ENCODE measurements at places on chromosomes 4 and X. TPM values are rescaled to one million over a fixed set of nuclear protein-coding genes. Genes with fewer than 3 reads are reported as not detected.

DNA sequence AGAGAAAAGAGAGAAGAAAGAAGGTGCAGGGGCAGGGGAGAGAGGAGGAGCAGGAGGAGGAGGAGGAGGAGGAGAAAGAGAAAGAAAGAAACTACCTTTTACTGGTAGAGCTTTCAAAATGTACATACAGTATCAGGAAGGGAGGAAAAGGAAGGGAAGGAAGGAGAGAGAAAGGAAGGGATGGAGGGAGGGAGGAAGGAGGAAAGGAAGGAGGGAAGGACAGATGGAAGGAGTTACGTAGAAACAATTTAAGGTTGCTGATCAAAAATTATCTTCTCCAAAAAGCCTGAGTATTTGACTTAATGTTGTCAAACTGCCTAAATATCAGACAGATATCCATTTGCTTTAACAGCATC lies 13.4 kb downstream of the TBC1D9 start:
- H3K4me3 ChIP-seq: no peak overlapping the region
- peak overlapping the region; percentile 67 for H3K27ac ChIP-seq
- H3K27me3 ChIP-seq: no peaks in the 10 kb centered on the region
- DNase-seq: no peak
- no peaks in the 10 kb centered on the region for H3K36me3 ChIP-seq

- no peaks in the 10 kb centered on the region for H3K4me1 ChIP-seq
- no peaks in the 10 kb centered on the region for H3K27me3 ChIP-seq
- no peak overlapping the region for H3K4me3 ChIP-seq
Observed at GRCh38 chr4:16794816-16795445, 103.5 kb downstream of the LDB2 start.

Gene BMPR1B
- total RNA-seq: not detected

DNA sequence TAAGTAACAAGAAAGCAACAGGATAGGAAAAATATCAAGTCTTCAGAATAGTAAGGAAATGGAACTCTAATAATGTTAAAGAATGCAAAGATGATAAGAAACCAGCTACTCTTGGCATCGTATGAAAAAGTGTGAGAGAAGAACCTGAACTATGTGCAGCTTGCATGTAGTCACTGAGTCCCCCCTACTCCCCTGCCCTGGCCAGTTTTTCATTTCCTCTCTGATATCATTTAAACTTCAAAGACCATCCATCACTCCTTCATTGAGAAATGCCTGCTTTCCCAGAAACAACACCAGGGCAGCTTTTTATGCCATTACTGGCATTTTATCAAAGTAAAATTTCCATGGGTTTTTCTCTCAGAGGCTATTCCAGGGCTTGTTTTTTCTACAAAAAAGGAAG lies 28.1 kb downstream of the INPP4B start:
- H3K27ac ChIP-seq: no peak overlapping the region
- no peaks in the 10 kb centered on the region for H3K36me3 ChIP-seq
- no peak overlapping the region for H3K4me3 ChIP-seq
- no peaks in the 10 kb centered on the region for H3K27me3 ChIP-seq
- no peaks in the 10 kb centered on the region for H3K4me1 ChIP-seq

Gene DGKK
- not detected for total RNA-seq

Gene LNX1
- not detected for total RNA-seq

DNA sequence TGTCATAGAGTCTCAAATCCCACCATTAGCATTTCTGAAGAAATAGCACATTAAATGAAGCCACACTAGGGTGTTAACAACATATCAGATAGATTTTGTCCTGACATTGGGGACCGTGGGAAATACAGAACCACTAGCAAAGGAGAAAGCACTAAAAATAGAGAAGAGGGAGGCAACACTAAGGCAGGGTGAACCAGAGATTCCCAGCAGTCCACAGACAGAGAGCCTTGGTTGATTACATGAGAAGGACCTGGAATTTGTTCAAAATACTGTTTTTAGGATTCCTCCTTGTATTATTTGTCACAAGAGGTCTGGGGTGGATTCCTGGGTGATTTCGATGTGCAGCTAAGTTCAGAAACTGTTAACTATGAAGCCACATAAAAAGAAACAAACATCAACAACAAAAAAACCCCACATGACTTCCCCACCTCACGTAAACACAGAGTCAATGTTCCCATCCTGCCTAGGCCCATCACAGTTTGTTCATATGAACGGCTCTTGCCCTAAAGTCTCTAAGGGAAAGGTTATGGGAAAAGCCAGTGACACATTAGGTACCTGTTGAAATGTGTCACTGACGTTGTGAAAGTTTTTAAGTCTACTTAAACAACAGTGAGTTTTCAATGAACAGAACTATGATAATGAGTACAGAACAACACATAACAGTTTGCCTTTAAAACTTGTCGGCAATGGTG lies 23.6 kb upstream of the GRSF1 start:
- no peak for DNase-seq
- H3K27ac ChIP-seq: no peak overlapping the region
- no peak overlapping the region for H3K4me3 ChIP-seq
- H3K27me3 ChIP-seq: no peaks in the 10 kb centered on the region
- no peaks in the 10 kb centered on the region for H3K4me1 ChIP-seq

- H3K4me1 ChIP-seq: no peaks in the 10 kb centered on the region
- no peak for DNase-seq
- no peaks in the 10 kb centered on the region for H3K36me3 ChIP-seq
- H3K27me3 ChIP-seq: no peaks in the 10 kb centered on the region
Observed at GRCh38 chrX:105701310-105702052, 120.9 kb upstream of the NRK start.

Gene ACE2
- not detected for total RNA-seq

Gene CPZ
- not detected for total RNA-seq

DNA sequence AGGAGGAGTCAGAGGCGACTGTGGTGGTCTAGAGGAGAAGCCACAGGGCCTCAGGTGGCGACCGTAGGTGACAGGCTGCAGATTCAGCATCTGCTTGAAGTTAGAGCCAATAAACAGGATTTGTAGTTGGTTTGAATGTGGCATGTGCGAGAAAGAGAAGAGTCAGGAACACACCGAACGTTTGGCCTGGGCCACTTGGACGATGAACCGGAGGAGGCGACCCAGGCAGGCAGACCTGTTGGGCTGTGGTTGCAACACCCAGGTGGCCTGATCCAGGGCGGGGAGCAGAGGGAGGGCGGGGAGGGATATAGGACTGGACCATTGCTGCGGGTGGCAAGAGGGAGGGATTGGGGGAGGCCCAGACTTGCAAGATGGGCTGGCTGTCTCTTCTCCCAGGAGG lies 10.0 kb upstream of the PSAPL1 start:
- H3K4me1 ChIP-seq: no peaks in the 10 kb centered on the region
- H3K27me3 ChIP-seq: no peaks in the 10 kb centered on the region
- DNase-seq: no peak
- no peaks in the 10 kb centered on the region for H3K36me3 ChIP-seq
- H3K27ac ChIP-seq: no peak overlapping the region

- no peaks in the 10 kb centered on the region for H3K27me3 ChIP-seq
- H3K4me1 ChIP-seq: no peaks in the 10 kb centered on the region
- H3K4me3 ChIP-seq: no peak overlapping the region
- no peak overlapping the region for H3K27ac ChIP-seq
- DNase-seq: no peak
- no peaks in the 10 kb centered on the region for H3K36me3 ChIP-seq
Observed at GRCh38 chr4:107006218-107006617, 29.9 kb downstream of the DKK2 start.

DNA sequence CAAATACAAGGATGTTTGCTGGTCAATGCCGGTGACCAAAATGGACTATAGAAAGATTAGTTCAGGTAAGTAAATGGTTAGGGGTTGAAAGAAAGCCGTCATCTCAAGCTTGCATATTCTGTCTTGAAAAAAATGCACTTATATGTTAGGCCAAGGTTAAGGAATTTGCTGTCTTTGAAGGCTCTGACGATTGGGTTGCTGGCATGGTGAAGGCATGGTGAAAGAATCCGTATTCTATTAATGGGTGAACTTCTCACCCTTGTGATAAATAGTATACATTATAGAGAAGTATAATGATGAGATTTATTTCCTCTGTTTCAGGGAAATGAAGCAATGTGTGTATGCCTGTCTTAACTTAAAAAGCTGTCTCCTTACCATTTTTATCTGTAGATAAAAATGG lies 132.6 kb downstream of the ADGRL3 start:
- no peaks in the 10 kb centered on the region for H3K27me3 ChIP-seq
- H3K36me3 ChIP-seq: no peaks in the 10 kb centered on the region
- no peak overlapping the region for H3K4me3 ChIP-seq
- DNase-seq: no peak
- H3K27ac ChIP-seq: no peak overlapping the region

Gene GUF1
- total RNA-seq: 20.5 TPM

GRCh38 chrX:93874554-93874953 lies 200.5 kb downstream of the FAM133A start:
- no peaks in the 10 kb centered on the region for H3K36me3 ChIP-seq
- peak; percentile 73 for DNase-seq

DNA sequence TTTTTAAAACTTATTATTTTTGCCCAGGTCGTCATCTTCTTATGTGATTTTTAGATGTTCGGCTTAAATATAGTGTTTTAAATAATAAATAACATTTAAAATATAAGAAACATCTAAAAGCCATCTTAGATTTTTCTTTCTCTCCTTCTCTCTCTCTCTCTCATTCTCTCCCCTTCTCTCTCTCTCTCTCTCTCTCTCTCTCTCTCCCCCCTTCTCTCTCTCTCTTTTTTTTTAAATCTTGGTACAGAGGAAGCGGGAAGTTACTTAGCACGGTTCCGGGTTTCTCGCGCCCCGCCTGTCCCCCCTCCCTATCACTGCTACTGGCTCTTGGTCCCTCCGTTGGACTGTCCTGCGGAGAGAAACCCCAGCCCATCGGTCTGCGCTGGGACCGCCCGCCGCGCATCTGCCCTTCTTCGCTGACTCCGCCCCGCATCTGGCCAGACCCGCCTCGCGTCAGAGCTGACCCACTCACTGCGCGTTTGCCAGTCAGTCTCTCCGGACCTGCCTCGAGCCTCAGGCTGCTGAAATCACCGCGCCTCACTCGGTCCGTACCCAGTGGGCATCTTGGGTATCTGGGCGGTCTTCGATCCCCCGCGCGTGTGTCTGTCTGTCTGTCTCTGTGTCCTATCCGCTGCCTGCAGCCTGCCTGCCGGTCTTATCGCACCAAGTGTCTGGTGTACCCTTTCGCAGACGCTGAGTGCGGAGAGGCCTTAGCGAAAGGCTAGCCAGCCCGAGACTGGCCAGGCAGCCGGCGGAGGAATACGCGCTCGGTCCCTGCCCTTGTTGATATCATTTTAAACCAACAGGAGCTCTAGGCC lies at the start of gene PABPC5:
Gene PABPC5, plus strand, starts transcription at position 489 of the 818 bp plus-strand sequence. CDS start 739 bp downstream, outside the sequence.
- no peaks in the 10 kb centered on the region for H3K4me1 ChIP-seq
- H3K27me3 ChIP-seq: no peaks in the 10 kb centered on the region
- H3K36me3 ChIP-seq: no peaks in the 10 kb centered on the region
- DNase-seq: no peak

Gene EPHA5
- not detected for total RNA-seq

Gene KCNIP4
- total RNA-seq: not detected

Gene APOO
- 27.3 TPM for total RNA-seq

DNA sequence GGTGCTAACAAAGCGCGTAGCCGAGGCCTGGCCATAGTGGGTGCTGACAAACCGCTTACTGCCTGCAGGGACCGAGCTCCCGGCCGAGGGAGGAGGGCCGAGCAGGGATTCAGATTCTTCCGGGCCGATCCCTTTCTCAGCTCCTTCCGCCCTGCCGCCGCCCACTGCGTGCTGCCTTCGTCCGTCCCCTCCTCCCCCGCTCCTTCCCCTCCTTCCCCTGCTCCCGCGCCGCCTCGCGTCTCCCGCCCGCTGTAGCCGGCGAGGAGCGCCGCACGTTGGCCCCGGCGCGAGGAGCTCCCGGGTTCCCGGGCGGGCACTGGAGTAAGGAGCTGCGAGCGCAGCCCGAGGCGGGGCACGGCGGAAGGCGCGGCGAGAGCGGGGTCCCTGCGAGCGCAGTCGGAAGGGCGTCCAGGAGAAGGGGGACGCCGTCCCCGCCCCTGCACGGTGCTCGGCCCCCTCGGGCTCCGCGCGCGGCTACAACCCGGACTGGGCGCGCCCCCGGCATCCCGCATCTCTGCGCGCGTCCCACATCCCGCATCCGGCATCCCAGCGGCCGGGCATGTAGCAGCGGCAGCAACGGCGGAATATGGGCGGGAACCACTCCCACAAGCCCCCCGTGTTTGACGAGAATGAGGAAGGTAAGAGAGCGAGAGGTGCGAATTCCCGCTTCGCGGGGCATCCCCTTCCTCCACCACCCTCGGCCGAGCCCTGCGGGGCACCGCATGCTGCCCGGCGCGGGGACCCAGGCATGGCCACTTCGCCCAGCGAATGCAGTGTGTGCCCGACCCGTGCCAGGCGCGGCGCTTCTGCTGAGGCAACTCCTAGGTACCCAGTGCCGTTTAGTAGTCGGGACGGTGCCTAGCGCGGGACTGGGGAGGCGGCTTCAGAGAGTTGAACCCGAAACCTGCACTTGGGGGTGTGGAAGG lies at the start of gene STK32B:
Gene STK32B, plus strand, starts transcription at position 203 of the 926 bp plus-strand sequence.
- H3K27me3 ChIP-seq: no peaks in the 10 kb centered on the region
- H3K36me3 ChIP-seq: no peaks in the 10 kb centered on the region
- H3K4me1 ChIP-seq: no peaks in the 10 kb centered on the region
- no peak for DNase-seq
- no peak within 1 kb of the TSS for H3K4me3 ChIP-seq

DNA sequence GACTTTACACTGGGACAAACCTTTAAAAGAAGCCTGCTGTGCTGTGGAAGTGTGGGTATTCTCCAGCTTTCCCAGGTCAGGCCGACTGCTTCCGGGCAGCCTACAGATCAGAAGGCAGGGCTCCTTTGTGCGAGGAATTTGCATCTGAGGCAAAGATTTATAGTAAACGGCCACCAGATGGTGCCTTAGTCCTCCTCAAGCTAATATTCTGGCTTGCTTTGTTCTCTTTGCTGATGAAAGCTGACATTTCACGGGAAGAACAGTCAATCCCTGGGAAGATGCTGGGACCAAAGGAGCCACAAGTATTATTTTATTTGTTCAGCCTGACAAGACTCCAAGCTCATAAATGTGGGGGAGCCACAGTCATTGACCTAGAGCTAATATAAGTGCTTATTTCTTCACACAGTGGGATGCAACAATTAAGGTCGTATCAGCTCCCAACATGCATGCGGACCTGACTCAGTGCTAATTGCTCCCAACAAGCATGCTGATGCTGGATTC lies 120.7 kb upstream of the TRIM2 start:
- H3K36me3 ChIP-seq: no peaks in the 10 kb centered on the region
- no peaks in the 10 kb centered on the region for H3K27me3 ChIP-seq
- H3K4me3 ChIP-seq: no peak overlapping the region
- peaks cover 24% of the 10 kb centered on the region for H3K4me1 ChIP-seq

GRCh38 chr4:126778348-126778747 lies 854.4 kb upstream of the INTU start:
- H3K27me3 ChIP-seq: no peaks in the 10 kb centered on the region
- no peaks in the 10 kb centered on the region for H3K4me1 ChIP-seq
- DNase-seq: no peak
- H3K36me3 ChIP-seq: no peaks in the 10 kb centered on the region
